NCI-H1436 treated with DMSO at 0.1 percent for 48 hours (cell line): ENCODE measurements at places on chromosomes 6 and 20.

- no peak for DNase-seq
These were observed 335.4 kb downstream of the COL12A1 start for GRCh38 chr6:74870403-74870802.

GRCh38 chr20:36642136-36642535, 3.9 kb downstream of the SLA2 start:
- DNase-seq, result no peak

DNA sequence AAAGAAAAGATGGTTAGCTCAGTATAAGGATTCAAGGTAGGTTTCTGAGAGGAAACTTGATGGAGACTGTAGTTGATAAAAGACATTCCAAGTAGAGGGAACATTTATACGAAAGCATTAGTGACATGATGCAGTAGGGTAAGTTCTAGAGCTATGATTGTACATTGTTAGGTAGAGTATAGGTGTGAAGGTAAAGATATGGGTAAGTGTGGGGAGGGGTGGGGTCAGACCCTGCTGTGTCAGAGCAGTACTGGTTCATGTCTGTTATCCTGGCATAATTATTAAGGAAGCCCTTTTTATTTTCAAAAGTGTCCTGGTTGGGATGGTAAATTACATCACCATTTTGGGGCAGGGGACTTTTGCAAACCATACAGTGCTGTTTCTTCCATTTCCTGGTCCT, 635.8 kb downstream of the COL12A1 start:
- DNase-seq, result no peak

DNA sequence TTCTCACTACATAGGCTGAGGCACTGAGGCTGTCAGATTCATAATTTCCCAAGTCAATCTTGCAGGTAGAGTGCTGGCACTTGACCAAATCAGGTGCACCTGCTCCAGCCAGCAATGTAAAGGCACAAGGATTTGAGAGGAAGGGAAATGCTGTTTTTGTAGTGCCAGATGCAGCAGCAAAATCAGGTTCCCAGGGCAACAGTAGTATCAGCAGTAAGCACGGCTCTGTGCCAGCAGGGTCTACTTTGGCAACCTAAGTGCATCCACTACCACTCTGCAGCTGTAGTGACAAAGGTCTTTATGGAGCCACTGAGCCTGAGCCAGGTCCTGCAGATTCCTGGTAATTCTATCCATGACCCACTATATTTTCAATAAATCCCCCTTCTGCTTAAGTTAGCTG, 329.5 kb downstream of the TPBG start:
- peak; percentile 77 for DNase-seq

DNA sequence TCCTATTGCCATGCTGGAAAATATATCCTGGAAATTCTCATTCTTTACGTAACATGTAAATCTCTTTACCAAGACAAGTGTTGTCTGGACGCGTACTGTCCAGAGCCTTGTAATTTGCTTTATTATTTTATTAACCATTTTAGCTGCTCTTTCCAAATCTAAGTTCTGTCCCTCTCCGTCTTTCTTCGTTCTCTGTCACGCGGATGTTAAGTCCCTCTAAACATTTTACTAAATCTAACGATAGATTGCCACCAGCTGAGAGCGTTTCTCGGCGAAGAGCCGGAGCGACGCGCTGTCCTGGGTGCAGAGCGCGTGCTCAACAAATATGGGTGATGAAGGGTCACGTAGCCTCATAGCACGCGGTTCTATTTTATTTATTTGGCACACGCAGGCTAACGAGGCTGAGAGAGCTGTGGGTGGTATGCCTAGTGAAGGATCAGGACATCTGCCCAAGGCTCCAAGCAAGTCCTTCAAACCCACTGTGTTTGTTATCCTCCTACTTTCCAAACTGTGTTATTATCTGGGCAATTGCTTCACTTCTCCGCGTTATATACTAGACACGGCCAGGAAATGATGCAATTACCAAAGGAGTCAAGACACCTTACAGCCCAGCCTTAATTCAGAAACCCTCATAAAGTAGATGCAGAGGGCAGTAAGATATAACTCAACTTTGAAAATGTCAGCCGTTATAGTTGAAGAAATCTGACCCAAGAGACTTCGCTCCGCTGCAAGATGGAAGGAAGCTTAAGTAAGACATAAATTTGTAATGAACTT, 10.0 kb upstream of the NCOA7 start:
- DNase-seq, result peak; percentile 35

DNA sequence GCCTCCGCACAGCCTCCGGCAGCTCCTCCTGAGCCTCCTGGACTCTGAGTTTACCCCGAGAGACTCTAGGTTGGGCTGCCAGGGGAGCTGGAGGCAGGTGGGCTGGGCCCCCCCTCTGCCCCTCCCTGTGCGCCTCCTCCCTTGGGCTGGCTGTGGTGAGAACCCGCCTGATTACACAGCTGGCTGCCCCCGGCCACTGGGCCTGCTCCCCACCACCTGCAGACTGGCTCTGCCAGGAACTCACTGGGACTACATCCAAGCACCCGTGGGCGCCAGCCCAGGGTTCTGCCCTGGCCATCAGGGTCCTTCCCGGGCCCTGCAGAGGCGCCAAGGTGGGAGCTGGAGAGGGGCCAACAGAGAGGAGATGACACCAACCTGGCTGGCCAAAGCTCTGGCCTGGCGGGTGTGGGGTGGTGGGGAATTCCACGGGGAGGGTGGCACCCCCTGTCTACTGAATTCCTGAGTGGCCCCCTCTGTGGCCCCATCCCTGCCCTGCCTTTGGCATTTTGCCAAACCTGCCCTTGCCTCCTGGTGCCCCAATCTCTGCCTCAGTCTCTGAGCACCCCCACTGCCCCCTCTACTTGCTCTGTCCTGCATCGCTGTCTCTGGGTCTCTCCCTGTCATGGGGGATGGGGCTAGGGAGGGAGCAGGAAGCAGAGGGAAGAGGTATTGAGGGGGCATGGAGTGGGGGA, 21.9 kb upstream of the CDH22 start:
- DNase-seq, result no peak

- no peak for DNase-seq
These were observed 525 bp downstream of the PNRC1 start for GRCh38 chr6:89081129-89081422.

DNA sequence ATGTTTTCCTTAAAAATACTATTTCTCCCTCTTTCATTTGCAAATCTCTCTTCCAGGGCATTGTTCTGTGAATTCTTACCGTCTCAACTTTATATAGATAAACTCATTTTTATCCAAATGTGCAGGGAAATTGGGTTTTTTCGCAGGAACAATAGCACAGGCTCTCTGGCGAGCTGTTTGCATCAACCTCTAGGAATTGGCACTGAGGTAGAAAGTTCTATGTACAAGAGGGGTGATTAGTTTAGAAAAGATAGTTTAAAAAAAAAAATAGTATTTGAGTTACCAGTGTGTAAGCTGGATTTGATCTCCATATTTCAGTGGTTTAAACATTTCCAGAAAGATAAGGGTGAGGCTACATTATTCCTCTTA, 129.7 kb upstream of the BTN3A2 start:
- DNase-seq, result no peak

DNA sequence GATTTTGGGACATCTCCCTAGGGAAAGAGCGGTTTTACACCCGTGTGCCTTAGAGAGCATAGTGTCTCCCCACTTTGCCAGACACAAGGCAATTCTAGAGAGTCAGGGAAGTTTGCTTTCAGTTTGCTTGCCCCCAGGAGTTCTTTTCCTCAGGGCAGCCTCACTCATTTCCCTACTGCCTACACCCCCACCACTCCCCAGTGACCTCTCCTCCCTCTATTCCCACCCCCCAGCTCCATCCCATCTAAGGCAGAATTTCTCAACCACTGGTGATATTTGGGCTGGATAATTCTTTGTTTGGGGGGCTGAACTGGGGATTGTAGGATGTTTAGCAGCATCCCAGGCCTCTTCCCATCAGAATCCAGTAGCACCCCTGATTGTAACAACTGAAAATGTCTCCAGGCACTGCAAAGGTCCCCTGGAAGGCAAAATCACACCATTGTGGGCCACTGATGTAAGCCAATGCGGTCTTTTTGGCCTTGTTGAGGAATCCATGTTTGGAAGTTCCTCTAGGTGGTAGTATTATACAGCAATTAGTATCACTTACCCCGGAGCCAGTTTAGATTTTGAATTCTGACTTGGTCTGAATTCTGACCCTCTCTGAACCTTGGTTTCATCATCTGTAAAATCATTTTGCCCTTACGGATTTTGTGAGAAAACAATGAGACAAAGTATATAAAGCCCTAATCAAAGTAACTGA, 1.3 kb downstream of the EPPIN start:
- no peak for DNase-seq

DNA sequence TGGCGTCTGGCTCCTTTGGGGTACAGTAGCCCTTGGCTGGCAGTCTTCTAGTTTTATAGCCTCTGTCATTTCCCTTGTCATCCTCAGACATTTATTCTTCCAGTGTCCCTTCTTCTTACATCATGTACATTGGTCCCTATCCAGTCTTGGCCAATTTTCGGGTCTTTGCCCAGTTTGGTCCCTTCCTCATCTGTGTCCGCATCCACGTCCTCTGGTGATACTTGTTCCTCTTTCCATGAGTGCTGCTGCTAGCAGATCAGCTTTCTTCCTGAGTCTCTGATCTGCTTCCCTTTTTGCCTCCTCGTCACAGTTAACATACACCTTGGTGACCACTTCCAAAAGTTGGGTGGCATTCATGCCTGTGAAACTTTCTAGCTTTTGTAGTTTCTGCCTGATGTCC, 86.2 kb upstream of the GPR6 start:
- DNase-seq, result no peak

GRCh38 chr6:169263374-169263773, 9.7 kb upstream of the THBS2 start:
- no peak for DNase-seq

DNA sequence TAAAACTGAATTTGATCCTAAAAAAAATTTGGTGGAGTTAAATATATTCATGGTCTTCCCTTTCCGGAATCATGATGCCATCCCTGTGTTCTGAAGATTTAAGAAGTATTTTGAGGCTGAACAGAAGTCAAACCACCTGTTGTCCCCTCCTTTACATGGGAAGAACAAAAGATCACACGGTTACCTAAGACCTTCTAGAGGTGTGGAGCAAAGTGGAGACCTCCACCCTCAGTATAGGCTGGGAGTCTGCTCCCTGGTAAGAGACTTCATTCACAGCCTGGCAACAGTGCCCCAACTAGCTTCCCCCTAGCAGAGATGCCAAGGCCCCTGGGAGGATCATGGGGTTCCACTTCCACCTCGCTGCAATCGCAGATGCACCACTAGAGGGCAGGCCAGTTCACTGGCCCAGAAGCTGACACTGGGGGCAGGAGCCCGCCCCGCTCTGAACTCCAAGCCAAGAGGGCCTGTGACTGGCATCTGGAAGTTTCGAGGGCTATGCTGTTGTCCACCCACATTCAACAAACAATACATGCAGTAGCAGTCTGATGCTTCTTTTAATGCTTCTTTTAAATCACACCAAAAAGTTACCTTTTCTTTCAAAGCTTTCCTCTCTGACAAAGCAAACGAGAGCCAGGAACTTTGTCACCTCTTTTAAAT, 19.5 kb upstream of the UBE2J1 start:
- DNase-seq, result no peak

GRCh38 chr6:51841626-51842025, 245.8 kb downstream of the PKHD1 start:
- no peak for DNase-seq

DNA sequence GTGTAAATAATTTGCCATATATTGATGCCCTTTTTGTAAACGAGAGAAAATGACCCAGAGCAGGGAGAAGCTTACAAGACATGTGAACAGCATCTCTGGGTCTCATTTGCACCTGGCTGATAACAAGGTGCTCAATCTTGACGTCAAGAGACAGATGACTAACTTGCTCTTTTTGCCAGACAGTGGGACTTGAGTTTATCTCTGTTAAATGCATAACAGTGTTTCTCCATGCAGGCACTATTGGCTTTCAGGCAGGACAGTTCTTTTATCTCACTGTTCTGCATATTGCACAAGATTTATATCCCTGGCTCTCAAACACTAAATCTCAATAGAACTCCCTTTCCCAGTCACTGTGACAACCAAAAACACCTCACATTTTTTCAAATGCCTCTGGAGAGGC, 56.4 kb downstream of the RFX6 start:
- DNase-seq, result no peak

DNA sequence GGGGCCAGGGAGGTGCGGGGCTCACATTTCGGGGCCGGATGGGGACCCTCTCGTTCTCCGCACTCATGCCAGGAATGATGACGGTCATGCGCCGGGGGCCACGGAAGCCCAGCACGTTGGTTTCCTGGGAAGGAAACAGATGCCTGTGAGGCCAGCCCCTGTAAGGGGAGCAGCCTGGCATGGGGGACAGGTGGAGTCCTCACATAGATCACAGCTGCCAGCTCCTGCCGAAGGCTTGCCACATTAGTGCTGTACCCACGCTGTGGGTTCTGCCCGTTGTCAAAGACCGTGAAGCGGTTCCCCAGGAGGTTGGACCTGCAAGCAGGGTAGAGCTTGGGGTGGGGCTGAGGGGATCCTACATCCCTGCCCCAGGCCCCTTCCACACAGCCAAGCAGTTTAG, 6.7 kb upstream of the TEAD3 start:
- DNase-seq, result no peak

GRCh38 chr6:127332383-127332961, 10.9 kb downstream of the ECHDC1 start:
- no peak for DNase-seq

- peak; percentile 8 for DNase-seq
These were observed 49.4 kb downstream of the IYD start for GRCh38 chr6:150417899-150418826.

GRCh38 chr6:116307001-116307400, 27.3 kb upstream of the TSPYL1 start:
- no peak for DNase-seq

DNA sequence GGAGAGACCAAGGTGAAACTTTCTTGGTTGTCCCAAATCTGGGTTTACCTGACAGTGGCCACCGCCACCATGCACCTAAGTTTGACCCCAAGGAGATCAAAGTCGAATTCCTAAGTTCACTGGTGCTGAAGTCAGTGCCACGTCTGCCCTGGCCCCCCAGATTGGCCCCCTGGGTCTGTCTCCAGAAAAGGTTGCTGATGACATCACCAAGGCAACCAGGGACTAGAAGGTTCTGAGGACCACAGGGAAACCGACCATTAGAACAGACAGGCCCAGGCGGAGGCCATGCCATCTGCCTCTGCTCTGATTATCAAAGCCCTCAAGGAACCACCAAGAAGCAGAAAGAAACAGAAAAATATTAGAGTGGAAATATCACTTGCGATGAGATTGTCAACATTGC, 91.2 kb downstream of the DLL1 start:
- DNase-seq, result no peak

DNA sequence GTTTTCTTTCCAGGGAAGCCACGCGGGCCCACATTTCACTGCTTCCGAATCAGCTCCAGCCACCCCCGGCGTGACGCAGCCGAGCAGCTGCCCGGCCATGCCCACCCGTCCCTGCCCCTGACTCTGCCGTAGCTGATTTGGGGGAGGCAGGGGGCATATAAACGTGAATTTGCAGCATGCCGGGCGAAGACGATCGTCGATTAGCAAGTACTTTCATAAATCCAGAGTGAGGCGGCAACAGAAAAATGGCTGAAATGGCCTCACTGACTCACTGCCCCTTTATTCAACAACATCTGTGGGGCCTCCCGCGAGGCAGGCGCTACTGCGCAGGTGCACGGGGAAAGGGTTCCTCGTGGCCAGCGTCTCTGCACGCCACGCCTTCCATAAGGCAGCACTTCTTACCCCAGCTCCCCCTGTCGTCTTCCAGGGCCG, 118.0 kb downstream of the DLL1 start:
- no peak for DNase-seq
